Epithelial cell of esophagus (primary cell): ENCODE measurements at places on chromosomes 2 and 18.

GRCh38 chr2:105042189-105042588, 4.3 kb downstream of the MRPS9 start:
- no peak for DNase-seq

DNA sequence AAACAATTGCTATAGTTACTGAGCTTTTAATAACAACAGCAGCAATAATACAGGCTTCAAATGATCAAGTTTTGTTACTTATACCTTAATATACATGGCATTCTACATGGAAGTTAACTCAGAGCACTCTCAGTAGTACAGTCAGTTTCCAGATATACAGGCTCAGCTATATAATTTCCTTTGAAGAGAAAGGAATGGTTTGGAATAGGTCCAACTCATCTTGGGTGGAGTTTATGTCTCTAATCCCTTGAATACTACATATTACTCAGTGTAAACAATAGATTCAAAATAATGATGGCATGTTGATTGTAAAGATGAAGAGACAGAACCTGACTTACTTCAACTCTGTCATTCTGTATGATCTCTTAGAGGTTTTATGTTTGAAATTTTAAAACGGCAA, 174.9 kb downstream of the EPHA4 start:
- DNase-seq: peak; percentile 88

DNA sequence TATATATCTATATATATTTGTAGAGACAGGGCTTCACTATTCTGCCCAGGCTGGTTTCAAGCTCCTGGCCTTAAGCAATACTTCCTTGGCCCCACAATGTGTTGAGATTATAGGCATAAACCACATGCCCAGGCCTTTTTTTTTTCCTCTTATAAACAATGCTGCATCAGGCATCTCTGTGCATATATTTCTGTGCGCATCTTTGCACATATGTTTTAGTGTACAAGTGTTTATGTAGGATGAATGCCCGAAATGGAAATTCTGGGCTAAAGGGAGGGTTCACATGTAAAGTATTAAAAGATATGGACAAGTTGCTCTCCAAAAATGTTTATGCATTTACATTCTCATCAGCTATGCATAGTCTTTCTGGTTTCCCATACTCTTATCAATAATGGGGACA, 183.2 kb upstream of the SPRED2 start:
- no peak for DNase-seq

DNA sequence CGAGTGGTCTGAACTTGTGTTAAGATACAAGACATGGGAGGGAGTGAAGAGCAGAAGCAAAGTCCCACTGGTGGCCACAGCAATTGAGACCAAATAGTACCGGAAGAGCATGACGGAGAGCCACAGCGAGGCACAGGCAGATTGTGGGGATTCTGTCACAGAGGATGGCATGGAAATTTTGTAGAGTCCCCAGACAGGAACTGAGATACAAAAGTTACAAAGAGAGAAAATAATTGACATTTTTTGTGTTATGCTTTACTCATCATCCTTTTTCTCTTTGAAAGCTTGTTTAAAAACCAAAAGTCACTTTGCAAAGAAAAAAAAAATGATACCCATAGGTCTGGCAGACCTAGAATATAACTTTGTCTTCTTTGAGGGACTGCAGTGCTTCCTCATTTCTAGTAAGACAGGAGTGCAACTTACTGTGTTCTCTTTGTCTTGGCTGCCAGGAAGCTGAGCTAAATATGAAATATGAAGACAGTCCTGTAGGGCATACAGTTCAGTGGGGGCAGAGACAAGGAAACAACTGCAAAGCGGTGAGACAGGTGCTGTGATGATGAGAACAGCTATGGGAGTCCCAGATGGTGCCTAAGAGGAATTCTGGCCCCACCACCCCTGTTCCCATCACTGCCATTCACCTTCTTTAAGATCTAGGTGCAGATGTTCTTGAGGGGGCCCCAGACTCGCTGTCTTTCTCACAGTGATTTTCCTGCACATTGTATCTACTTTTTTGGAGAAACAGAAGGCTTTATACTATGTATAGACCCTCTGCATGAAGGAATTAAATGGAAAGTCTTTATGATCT, 5.2 kb downstream of the ARHGAP25 start:
- DNase-seq: no peak

DNA sequence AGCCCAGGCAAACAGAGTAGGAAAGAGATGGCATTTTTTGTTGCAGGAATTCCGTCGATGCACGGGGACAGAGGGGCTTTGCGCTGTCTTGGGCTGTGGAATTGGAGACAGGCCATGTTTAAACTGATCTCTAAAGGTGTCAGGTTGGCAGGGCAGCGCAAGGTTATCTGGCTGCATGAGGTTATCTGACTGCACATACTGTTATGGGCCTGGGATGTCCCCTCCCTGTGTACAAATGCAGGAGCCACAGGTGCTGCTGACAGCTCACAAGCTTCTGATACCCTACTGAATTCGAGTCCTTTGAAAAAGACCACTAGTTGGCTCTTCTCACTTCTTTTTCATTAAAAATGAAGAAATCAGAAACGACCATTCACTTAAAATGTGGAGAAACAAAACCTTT, 255.4 kb downstream of the PLCL1 start:
- no peak for DNase-seq

DNA sequence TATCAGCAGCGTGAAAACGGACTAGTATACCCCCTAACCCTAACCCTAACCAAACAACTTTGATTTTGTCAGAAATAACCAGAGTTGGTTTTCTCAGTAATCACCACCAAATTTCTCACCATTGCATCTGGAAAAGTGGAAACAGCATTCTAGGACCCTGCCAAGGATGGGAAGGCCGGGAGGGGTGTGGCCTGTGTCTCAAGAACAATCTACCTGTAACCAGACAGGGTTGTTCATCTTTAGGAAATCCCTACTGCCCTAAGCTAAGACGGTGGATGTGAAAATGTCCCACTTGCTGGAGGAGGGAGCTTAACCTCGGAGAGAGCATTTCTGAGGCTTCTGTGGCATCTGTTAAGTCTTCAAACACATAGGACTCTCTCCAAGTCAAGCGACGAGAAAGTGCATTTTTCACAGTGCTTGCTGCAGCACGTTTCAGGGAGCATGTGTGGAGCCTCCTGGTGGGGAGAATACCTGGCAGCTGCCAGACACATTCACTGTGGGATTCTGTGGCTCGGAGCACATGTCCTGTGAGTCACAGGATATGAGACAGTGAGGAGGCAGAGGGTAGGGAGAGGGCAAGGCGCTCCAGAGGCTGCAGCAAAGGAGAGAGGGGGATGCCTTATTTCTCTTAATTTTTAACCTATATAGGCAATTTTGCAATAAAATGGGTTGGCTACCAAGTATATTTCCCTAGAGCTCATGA, 207.5 kb downstream of the SPP2 start:
- peak; percentile 98 for DNase-seq

- no peak for DNase-seq
Measured at GRCh38 chr18:12429556-12429955, 21.8 kb downstream of the PRELID3A start.

DNA sequence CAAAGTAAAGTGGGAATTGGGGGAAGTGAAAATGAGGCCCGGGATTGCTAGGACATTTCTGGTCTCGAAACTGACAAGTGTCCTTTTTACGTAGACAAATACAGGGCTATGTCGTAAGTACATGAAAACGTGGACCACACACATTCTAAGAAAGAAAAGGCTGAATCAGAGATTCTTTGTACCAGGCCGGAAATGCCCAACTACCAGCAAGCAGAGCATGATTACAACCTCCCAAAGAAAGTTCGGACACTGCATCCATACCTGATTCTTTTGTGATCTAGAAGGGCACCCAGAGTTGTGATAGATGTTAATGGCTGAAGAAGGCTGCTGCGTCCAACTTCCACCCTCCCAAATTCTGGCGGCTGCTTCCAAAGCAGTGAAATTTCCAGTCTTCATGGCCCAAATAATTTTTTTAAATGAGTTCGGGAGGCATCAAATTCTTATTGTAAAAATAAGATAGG, 1.7 kb downstream of the RBMS1 start:
- DNase-seq: peak; percentile 51

DNA sequence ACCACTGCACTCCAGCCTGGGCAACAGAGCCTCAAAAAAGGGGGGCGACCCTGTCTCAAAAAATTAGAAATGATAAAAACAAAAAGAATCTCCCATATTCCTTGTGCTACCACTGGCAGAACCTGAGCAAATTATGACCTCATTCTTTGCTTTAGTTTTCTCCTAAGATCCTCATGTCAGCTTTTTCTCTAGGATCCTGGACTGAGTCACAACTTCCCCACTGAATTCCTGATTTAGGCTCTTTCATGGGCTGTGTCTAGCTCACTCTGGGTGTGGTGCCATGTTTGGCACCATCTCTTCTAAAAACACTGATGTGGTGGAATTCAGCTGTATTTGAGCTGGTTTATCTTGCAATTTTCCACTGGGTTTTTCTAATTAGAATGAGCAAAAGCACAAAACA, 37.1 kb downstream of the EXOC6B start:
- peak; percentile 84 for DNase-seq
